ENCODE measurements at places on chromosomes 5 and 9. TPM values are rescaled to one million over a fixed set of nuclear protein-coding genes. Genes with fewer than 3 reads are reported as not detected.

The ANKRD18B gene
- not detected for total RNA-seq

The SREK1 gene
- total RNA-seq = 78.6 TPM

The FOXI1 gene
- not detected for total RNA-seq

The AP3B1 gene
- 113 TPM for total RNA-seq

The SLC36A3 gene
- total RNA-seq = not detected

The GDF9 gene
- not detected for total RNA-seq

The ENHO gene
- total RNA-seq = not detected

The STKLD1 gene
- 0.32 TPM for total RNA-seq

The OGN gene
- not detected for total RNA-seq

The IRX2 gene
- 3.0 TPM for total RNA-seq

The BTNL8 gene
- total RNA-seq = not detected

The LRRC19 gene
- not detected for total RNA-seq

The FRMD3 gene
- 0.86 TPM for total RNA-seq

The GFRA3 gene
- not detected for total RNA-seq

The MYMK gene
- total RNA-seq = not detected

The FOXD1 gene
- 6.1 TPM for total RNA-seq

The SLC12A7 gene
- 9.5 TPM for total RNA-seq

The FUT7 gene
- not detected for total RNA-seq

The BBLN gene
- total RNA-seq = 30.3 TPM

The GZMA gene
- total RNA-seq = not detected

The SLC36A2 gene
- not detected for total RNA-seq

The IL9 gene
- not detected for total RNA-seq

The TLR4 gene
- 18.1 TPM for total RNA-seq

The CORO2A gene
- 2.2 TPM for total RNA-seq

The SLC9A3 gene
- 0.97 TPM for total RNA-seq

The LCN15 gene
- not detected for total RNA-seq

The DIPK1B gene
- 0.43 TPM for total RNA-seq

The EDIL3 gene
- total RNA-seq = 108 TPM

The FCN2 gene
- not detected for total RNA-seq

The SYNPO gene
- 7.3 TPM for total RNA-seq

The CYSTM1 gene
- 9.5 TPM for total RNA-seq

The CRAT gene
- total RNA-seq = 38.7 TPM

The TICAM2 gene
- total RNA-seq = 7.1 TPM

The PCDHB1 gene
- not detected for total RNA-seq

The PCDHB7 gene
- total RNA-seq = under 0.01 TPM

The RPS23 gene
- 2,371 TPM for total RNA-seq

The OR1Q1 gene
- total RNA-seq = not detected

Data from fibroblast of villous mesenchyme (primary cell).